ENCODE measurements at places on chromosomes 1 and 21.

GRCh38 chr1:72845381-72845780 is 563.0 kb upstream of the NEGR1 start:
- peak; percentile 7 for DNase-seq

- DNase-seq, result no peak
Measured at GRCh38 chr1:2556678-2557481, 709 bp downstream of the TNFRSF14 start.

DNA sequence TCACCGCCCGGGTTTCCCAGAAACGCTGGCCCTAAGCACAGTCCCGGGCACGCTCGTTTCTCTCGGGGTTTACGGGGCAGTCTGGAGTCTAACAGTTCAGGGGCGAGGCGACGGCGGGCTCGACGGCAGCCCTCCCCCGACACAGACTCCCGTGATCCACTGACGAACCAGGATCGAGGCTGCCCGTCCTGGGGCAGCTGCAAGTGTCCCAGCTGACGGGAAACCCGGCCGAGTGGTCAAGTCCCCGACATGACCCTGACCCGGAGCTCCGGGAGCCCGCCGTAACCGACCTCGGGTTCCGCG is 494 bp downstream of the UBE2J2 start:
- DNase-seq, result peak; percentile 45

DNA sequence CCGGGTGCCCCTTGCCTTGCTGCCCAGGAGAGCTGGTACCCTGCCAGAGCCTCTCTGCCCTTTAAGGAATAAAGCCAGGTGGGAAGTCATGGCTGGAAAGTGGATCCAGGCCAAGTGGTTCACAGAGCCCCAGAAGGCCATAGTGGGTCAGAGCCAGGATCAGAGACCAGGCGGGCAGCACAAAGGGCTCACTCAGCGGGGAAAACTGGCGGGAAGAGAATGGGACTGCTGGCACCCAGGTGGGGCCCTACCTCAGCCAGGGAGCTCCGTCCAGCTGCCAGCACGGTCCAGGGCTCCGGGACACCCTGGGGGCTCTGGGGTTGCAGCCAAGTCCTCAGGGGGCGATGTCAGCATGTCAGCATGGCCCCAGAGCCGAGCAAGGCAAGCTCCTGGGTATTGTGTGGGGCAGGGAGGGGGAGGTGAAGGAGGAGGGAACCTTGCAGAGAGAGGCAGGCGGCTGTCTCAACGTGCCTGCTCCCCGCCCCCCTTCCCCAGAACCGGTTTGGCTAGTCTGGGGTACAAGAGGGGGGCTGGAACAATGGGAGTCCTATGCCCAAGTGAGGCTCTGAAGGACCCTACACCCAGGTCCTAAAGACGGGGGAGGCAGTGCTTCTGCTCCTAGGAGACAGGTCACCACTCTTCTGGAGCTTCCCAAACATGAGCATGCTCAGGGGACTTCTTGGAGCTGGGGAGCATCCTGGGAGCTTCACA is at the start of gene ARHGEF19:
Gene ARHGEF19 (minus strand): TSS at position 402 of the 711 bp plus-strand sequence. CDS start 3,598 bp downstream, outside the sequence.
- no peak for DNase-seq

GRCh38 chr1:157968508-157968907 is 24.9 kb upstream of the KIRREL1 start:
- DNase-seq, result peak; percentile 9

DNA sequence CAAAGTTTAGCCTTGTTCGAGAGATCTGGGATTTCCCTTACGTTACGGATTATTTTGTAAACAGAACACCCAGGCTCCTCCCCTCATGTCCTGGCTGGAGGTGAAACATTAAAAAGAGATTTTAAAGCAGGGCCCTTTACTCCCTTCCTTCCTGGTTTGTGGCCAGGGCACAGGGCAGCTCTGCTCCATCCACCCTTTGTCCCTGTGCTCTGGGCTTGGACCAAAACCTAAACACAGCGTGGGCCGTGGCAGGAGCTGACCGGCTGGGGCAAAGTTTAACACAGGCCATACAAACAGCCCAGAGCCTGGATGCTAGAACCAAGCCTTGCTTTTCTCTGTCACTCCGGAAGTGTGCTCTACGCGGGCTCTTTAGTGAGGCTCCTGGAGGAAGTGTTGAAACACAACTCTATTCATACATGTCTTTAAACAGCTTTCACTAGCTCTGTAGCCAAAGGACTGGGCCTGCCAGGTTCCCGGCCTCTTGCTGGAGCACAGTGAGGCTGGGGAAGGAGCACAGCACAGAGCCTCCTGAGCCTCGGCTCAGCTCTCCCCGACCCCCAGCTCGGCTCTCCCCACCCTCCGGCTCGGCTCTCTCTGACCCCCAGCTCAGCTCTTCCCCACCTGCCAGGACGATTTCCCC is 84.7 kb downstream of the PDE9A start:
- no peak for DNase-seq

- no peak for DNase-seq
Measured at GRCh38 chr1:222948079-222948478, 133.2 kb downstream of the DISP1 start.

GRCh38 chr1:31750858-31751510 is 13.2 kb downstream of the ADGRB2 start:
- peak; percentile 30 for DNase-seq

- DNase-seq, result no peak
Measured at GRCh38 chr1:38786040-38786436, 73.5 kb downstream of the RRAGC start.

GRCh38 chr1:64703600-64703999 is 41.3 kb upstream of the RAVER2 start:
- no peak for DNase-seq

DNA sequence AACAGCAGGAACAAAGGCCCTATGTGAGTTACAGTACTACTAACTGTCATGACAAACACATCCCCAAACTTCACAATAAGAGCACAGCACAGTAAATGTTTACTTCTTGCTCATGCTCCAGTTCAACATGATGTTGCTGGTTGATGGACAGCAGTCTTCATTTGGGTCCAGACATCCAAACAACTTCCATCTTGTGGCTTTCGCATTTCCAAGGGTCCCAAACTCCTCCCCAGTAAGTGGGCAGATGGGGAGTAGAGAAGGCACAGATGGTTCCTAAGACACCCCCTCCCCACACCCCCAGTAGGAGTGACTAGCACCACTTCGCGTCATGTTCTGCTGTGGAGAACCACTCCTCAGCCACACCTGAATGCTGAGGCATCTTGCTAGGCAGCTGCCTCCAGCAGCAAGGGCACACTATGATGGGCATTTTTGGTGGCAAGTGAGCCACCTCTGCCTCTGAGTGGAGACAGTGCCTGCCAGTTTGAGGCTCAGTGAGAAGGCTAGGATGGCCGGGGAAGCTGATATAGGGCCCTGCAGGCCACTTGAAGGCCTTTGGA is 32.7 kb upstream of the CD2 start:
- no peak for DNase-seq

DNA sequence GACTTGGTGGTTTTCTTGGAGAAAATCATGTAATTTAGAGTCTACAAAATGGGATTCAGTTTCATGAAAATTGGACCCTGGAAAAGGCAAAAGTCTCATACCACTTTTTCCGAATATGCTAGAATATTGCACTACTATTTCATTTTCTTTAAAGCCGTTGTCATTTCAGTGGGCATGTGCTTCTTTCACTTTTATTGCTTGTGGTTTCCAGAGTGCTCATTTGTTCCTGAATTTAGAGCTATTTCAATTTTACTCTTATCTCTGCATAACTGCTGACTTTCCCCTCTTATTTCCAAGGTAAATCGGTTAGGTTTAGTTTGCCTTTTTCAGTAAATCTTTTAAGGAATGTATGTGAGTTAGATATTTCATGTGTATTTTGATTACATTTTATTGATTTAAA is 11.6 kb downstream of the HHAT start:
- DNase-seq, result no peak

- DNase-seq, result no peak
Measured at GRCh38 chr1:18191037-18191436, 83.4 kb downstream of the IGSF21 start.

DNA sequence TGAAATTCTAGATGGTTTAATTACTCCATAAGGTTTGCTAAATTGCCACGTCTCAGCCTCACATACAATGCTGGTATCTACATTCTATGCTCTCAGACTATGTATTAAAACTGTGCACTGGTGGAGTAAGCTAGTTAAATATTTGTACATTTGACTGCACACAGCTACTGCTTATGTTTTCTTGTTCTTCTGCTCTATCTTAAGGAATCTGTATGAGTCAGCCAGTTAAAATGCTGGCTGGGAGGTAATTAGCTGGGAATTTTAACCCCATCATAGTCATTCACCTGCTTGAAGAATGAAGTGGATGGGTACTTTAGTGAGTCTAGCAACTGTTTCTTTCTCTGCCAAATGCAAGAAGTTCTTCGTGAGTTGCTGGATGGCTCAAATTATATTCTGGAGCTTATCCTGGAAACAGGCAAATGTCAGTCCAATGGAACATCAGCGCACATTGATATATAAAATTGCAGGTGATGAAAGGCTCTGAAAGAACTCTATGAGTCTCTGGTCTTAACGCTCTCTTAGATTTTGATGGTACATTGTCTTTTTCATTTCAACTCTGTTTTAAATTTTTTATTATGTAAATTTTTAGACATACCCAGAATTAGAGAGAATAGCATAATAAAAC is 83.4 kb downstream of the BACH1 start:
- peak; percentile 53 for DNase-seq

DNA sequence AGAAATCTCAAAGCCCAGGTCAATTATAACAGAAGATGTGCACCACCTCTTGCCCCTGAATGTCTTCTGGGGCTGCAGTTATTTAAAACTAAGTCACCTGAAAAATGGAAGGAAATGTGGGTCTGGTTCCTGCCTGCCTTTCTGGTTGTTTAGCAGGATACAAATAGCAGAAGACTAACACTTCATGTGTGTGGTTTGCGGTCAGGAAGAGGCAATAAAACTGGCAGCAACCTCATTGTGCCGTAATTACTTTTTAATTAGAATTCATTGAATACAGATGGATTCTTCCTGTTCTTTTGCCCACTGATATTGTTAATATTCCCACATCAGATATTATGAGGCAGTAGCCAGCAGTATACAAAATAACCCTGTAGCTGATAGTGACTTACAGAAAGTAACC is 345.7 kb downstream of the ZNF326 start:
- DNase-seq, result no peak

GRCh38 chr1:234047123-234047522 is 142.6 kb downstream of the SLC35F3 start:
- DNase-seq, result no peak

GRCh38 chr1:180620581-180620980 is 11.2 kb upstream of the XPR1 start:
- DNase-seq, result peak; percentile 34

DNA sequence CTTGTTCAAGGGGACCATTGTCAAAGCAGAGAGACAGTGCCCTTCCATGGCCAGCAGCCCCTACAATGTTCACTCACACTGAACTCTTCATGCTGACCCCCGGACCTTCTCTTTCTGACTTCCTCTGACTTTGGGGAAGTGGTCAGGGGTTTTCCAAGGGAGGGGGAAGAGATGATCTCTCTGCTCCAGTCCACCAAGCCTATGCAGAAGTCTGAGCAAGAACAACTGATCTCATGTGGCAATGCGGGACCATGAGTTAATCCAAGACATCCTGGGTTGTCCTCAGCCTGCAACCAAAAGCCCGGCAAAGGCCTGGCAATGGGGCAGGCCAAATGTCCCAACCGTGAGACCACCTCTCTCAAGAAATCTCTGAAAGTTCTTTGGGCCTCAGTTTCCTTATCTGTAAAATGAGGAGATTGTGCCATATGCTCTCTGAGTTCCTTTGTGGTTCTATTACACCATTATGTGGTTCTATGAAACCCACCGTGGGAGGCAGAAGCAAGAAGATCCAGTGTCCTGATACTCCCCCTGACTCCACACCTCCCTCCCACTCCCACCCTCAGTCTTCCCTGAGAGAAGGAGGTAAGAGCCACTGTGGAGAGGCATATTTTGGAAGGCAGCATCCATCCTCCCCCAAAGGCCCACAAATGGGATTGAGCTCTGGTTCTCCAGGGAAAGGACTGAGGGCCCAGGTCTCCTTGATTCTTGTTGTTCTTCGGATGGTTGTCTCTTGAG is 11.8 kb upstream of the ARHGEF2 start:
- DNase-seq, result no peak

- no peak for DNase-seq
Measured at GRCh38 chr1:119114786-119115185, 25.7 kb downstream of the WARS2 start.

- no peak for DNase-seq
Measured at GRCh38 chr1:28173980-28174297, 2.6 kb downstream of the PTAFR start.

- no peak for DNase-seq
Measured at GRCh38 chr1:156510709-156511108, 10.1 kb upstream of the MEF2D start.

DNA sequence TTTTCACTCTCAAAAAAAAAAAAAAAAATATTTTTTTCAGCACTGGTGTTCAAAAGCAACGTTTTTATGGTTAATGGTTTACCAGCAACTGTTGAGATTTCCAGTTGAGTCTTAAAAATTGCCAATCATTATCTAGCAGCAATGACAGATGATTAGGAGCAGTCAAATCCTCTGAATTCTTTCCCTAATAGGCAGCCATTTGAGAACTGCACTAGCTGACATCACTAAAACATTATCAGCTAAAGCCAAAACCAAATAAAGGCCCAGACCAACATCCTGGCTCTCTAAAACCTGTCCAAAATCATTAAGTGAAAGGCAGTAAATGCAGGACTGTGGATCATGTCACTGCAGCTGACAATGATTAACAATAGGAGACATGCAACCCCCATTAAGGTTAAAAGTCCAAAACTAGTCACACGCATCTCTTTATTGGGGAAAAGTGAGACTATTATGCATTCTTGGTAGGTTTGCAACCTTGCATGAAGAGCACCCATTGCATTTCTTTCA is 14.0 kb downstream of the SFPQ start:
- DNase-seq, result no peak

- DNase-seq, result no peak
Measured at GRCh38 chr1:101300916-101301315, 64.1 kb downstream of the S1PR1 start.

DNA sequence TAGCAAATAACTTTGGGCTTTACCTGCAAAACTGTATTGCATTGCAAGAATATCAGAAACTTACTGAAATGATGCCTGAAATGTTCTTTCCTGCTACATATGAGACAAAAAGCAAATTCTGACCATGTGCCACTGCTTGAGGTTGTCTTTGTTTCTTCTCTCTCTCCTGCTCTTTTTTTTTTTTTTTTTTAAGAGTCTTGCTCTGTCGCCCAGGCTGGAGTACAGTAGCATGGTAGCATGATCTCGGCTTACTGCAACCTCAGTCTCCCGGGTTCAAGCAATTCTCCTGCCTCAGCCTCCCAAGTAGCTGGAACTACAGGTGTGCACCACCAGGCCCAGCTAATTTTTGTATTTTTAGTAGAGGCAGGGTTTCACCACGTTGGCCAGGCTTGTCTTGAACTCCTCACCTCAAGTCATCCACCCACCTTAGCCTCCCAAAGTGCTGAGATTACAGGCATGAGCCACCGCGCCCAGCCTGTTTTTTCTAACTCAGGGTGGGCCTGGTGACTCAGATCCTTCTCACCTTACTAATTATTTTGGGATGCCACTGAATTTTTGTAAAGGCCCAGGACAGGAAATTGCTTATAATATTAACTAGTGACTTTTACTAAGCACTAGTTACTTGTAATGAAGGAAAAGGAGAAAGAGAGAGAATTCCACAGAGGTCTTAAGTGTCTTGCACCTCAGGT is 35.9 kb downstream of the DNASE2B start:
- DNase-seq, result no peak

Measured in adipocyte (in vitro differentiated cells).